CD4-positive, alpha-beta memory T cell (primary cell): ENCODE measurements at places on chromosomes 12 and 14.

DNA sequence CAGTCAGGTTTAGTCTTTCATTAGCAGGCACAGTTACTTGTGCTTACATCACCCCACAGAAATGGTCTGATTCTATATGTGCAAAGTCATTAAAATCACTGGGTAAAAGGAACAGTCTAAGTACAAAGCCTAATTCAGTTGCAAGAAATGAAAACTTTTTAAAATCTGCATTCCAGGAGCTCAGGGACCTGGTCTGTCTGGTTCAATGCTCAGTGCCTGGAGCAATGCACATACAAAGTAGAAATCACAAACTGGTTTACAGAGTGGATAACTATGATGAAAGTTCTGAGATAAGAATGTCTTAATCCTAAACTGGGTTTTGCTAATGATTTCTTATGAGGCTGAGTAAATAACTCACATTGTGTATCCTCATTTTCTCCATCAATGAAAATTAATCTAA is 28.7 kb downstream of the LMNTD1 start:
- no peak for DNase-seq

- DNase-seq, result no peak
Observed at GRCh38 chr12:85711735-85712390, 124.3 kb downstream of the RASSF9 start.

DNA sequence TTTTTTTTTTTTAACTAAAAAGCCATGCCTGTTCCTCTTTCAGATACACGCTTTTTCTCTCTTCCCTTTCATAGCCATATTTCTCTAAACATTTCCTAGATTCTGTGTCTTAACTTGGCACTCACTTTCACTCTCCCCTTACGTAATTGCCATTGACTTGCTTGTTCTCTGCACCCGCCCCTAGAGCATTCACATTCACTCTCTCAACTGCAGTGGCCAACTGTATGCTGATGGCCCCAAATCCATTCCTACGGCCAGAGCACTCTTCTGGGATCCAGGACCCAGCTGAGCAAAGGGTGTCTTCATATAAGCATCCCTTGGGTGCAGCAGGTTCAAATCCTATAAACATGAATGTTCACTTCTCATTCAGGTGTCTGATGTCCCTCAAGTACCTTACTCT is 59.5 kb downstream of the CKB start:
- no peak for DNase-seq

DNA sequence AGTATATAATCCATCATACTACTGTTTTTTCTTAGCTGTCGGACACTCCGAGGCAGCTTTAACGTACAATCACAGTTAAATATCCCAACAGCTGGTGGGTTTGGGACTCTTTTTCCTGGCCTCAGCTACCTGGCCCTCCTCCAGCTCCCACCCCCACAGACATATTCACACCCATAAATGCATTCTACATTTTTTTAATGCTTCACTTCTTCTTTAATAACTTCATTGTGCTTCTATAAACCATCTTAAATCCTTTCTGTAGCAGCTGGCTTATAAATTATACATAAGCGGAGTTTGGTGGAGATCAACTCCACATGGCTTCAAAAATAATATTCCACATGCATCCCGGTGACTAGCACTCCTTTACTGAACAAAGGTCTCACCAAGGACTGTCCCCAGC is 33.3 kb downstream of the TDG start:
- no peak for DNase-seq

DNA sequence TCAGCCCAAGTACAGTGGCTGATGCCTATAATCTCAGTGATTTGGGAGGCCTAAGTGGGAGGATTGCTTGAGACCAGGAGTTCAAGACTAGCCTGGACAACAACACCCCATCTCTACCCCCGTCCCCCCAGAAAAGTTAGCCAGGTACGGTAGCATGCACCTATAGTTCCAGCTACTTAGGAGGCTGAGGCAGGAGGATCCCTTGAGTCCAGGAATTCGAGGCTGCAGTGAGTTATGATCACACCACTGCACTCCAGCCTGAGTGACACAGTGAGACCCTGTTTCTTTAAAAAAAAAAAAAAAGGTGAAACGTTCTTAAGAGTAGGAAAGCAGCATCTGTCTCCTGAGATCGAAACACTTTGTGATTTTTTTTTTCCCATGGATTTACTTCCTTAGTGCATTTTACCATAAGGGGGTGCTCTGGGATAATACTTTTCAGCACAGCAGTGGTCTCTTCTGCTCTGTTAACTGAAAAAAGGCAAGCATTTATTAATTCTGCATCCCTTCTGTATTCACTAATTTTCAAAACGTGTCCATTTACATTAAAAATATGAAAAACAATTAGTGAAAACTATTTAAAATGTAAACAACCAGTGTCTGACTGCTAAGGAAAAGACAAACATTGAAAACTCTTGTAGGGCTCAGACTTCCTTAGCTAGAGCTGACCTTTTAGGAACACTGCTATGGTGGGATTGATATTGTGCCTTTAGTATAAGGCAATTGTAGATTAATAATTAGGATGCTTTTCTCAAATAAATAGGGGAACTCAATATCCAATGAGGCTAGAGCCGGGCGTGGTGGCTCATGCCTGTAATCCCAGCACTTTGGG is 31.2 kb upstream of the USP44 start:
- DNase-seq, result no peak

GRCh38 chr12:106910202-106910601 is 45.5 kb upstream of the TMEM263 start:
- DNase-seq, result no peak

DNA sequence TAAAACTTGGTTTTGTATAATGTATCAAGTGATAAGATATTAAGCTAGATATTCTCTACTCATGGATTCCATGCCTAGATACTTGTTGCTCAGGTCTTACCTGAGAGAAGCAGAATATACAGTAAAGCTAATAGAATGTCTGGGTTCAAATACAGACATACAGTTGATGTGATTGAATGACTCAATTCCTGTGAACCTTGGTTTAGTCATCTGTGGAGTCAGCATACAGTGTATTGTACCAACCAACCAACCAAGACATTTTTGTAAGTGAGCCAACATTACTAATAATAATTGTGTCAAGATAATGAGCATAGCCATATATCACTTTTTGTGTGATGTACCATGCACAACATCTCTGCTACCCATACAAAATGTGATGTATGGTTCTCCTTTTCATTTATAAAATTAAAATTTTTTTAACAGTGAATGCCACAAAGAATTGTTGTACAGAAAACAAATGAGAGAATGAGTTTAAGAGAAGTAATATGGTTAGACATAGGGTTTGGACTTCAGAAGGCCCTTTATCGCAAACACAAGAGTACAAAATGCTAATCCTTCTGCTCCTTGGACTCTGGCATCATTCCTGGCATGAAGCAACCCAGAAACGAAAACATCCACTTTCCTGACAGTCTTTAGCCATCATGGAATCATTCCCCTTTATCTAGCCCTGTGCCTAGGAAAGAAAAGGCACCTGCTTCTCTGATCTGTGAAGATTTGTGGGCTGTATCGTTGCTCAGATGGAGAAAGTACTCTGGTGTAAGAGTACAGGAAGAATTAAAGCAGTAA is 977.2 kb upstream of the USP15 start:
- no peak for DNase-seq

GRCh38 chr12:28759333-28759732 is 389.7 kb upstream of the FAR2 start:
- DNase-seq, result no peak

DNA sequence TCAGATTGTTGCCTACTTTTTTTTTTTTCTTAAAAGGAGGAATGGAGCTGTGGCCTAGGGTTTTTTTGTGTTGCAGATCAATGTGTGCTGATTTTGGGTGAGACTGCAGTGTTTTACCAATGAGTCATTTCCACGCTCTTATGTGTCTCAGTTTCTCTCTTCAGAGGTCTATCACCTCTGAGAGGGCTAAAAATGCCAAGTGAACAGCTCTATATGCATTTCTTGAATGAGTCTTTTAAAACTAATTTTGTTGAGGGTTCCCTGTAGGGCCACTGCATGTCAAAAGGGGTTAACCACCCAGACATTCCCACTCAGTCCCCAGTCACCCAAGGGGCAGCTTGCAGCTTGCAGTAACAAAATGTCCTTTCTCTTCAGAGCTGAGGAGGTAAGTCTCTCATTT is 24.3 kb upstream of the GLIPR1L2 start:
- DNase-seq, result no peak

DNA sequence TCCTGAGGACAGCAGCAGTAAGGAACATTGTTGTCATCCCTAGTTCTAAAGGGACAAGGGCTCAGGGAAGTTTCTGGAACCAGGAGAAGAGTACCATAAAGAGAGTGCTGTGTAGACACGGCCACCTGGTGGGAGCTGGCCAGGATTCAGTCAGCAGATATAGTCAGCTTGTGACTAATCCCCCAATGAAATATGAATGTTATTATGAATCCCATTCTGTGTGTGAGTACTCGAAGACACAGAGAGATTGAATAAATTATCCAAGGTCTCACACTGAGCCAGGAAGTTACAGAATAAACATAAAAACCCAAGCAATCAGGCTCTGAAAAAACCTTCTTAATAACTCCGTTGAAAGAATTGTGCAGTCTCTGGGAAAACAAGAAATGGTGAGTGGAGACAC is 1359.5 kb downstream of the AACS start:
- DNase-seq, result no peak

DNA sequence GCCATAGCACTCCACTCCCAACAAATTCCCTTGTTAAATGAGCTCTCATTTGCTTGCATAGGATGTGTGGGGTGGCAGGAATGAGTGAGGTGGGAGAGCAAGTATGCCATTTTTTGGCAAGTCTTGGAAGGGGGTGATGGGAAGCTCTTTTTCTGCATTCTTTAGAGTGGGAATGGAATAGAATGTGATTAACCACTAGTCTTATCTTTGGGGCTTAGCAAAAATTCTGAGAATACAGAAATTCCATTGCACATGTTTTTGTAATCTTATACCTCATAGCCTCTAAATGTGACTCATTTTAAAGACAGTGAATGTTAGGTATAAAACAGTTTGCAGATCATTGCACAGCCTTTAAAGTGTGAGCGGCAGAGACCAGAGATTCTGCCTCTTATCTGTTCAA is 28.4 kb upstream of the NEDD1 start:
- no peak for DNase-seq

GRCh38 chr12:108732489-108733229 is 1.3 kb upstream of the CORO1C start:
- no peak for DNase-seq
